ENCODE measurements at places on chromosomes 12 and 14. TPM values are rescaled to one million over a fixed set of nuclear protein-coding genes. Genes with fewer than 3 reads are reported as not detected.

Gene BCL11B
- 96.3 TPM for total RNA-seq

Gene RFX4
- not detected for total RNA-seq

Gene ZC2HC1C
- total RNA-seq, result not detected

Gene HRK
- total RNA-seq, result not detected

Gene RILPL1
- total RNA-seq, result 1.5 TPM

Gene ZNF385A
- 6.7 TPM for total RNA-seq

DNA sequence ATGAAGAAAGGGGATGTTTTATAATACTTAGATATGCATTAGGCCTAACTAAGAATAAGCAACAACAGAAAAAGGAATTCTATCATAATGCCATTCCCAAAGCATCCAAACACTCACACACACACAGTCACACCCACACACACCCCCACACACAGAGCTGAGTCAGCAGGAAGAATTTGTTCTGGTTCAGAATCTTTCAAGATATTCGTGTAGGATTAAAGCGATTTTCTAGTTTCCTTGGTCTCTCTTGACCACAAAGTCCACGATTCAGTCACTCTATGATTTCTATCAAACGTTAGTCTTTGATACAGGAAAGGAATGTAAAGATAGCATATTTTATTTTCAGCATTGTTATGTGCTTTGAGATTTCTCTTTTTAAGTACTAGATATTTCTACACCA is 382.6 kb upstream of the DCN start:
- H3K4me3 ChIP-seq, result no peak overlapping the region
- H3K4me1 ChIP-seq, result no peaks in the 10 kb centered on the region

DNA sequence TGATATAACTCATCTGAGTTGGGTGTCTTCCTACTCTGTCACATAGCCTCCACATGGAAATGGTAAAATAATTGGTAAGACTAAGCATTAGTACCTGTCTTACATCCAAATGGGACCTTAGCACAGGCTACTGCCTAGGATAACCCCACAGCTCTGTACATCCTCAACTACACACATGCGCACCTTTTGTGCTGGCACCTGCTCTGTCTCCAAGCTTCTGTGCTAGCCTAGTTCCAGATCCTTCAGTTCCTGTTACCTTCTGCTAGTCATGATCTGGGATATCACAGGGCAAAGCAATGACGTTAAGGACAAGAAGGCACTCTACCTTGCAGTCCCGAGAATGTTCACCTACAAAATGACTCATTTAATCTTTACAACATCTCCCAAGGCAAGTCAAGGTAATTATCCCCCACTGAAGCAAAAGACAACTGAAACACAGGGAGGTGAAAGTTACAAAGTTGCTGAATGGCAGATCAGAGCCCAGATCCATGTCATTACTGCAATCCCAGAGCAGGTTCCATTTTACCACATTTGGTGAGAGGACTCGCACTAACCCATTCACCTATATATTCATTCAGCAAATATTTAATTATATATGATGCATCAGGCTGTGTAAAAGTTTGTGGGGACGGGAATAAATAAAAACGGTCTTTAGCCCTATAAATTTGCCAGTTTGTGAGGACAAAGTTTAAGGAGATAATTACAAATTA is 61.7 kb downstream of the PPM1H start:
- H3K27ac ChIP-seq, result no peak overlapping the region
- no peaks in the 10 kb centered on the region for H3K36me3 ChIP-seq
- no peak for DNase-seq
- H3K4me1 ChIP-seq, result no peaks in the 10 kb centered on the region
- H3K4me3 ChIP-seq, result no peak overlapping the region

DNA sequence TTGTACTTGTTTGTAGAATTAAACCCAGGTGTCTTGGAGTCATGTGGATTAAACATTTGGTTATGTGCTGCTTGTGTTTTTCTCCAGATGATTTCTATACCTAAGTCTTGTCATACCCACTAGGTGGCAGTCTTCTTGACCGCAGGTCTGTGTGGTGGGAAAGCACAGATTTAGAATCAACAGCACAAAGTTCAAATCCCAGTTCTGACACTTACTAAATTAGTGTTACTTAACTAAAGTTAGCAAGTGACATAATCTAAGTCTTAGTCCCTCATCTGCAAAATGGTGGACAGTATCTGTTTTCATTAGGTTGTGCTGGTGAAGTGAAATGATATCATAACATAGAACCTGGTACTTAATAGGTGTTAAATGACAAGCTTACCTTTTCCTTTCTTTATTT is 151.0 kb upstream of the ARHGAP5 start:
- H3K27me3 ChIP-seq, result no peaks in the 10 kb centered on the region
- H3K4me1 ChIP-seq, result no peaks in the 10 kb centered on the region
- no peak overlapping the region for H3K27ac ChIP-seq
- no peaks in the 10 kb centered on the region for H3K36me3 ChIP-seq

DNA sequence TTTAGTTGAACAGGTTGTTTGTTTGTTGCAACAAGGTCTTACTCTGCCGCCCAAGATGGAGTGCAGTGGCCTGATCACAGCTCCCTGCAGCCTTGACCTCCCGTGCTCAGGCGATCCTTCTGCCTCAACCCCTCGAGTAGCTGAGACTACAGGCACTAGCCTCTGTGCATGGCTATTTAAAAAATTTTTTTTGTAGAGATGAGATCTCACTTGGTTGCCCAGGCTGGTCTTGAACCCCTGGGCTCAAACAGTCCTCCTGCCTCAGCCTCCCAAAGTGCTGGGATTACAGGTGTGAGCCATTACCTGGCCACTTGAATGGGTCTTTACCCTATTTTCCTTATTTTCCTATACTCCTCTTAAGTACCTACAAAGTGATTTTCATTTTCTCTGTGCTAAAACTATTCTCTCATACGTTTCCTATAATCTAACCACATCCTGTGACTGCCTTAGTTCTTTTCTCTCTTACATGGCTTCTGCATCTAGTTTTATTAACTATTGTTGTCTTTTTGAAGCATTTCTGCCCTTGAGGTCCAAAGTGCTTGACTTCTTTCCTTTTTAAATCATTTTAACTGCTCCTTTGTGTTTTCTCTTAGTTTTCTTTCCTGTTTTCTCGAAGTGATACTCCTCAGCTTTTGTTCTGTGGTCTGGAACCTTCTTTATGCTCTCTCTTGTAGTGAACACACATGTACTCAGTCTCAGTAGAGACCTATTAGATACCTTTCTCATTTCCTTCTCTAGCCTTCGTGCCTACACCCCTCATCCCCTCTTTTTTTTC is 14.1 kb downstream of the GPX2 start:
- no peaks in the 10 kb centered on the region for H3K27me3 ChIP-seq
- H3K4me1 ChIP-seq, result peaks cover 68% of the 10 kb centered on the region
- peak overlapping the region; percentile 16 for H3K4me3 ChIP-seq
- peak overlapping the region; percentile 67 for H3K27ac ChIP-seq
- peaks cover 8% of the 10 kb centered on the region for H3K36me3 ChIP-seq
- DNase-seq, result peak; percentile 68

- no peak overlapping the region for H3K4me3 ChIP-seq
- H3K27ac ChIP-seq, result no peak overlapping the region
- H3K4me1 ChIP-seq, result no peaks in the 10 kb centered on the region
- H3K27me3 ChIP-seq, result no peaks in the 10 kb centered on the region
- no peaks in the 10 kb centered on the region for H3K36me3 ChIP-seq
Observed at GRCh38 chr12:100799770-100800169, 5.2 kb downstream of the ANO4 start.

DNA sequence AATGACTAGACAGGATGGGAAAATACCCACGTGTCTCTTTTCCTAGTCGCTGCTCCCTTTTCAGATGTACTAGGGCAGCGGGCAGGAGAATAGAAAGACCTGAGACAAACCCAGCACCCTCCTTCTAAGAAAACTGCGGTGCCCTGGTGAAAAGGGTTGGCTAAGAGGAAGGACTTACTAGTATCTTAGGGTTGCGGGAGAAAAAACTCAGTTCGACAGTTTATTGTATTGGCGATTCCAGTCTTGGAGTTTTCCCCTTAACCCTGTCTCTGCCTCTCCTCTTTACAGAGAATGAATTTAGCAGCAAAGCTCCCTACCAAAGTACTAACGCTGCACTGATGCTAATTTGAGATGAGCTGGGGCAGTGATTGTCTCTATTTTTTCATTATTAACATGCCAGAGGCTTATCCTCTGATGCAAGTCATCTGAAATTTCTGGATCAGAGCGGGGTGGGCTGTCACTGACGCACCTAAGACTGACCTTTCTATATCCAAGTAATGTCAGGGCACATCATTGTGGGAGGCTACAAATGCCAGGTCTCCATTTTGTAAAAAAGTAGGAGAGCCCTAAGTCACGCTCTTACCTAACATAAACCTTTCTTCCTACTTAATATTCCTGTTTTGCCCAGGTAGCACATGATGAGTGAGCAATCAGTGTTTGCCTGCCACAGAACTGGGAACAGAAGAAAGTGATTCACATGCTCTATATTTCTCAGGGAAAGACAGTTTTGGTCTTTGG is 916 bp upstream of the PAWR start:
- H3K27me3 ChIP-seq, result peaks cover 5% of the 10 kb centered on the region
- no peak overlapping the region for H3K27ac ChIP-seq
- no peak overlapping the region for H3K4me3 ChIP-seq
- no peak for DNase-seq
- H3K36me3 ChIP-seq, result no peaks in the 10 kb centered on the region

GRCh38 chr12:68086019-68086603 is 73.4 kb downstream of the IFNG start:
- no peak overlapping the region for H3K4me3 ChIP-seq
- no peak for DNase-seq
- no peaks in the 10 kb centered on the region for H3K36me3 ChIP-seq
- H3K4me1 ChIP-seq, result no peaks in the 10 kb centered on the region
- H3K27me3 ChIP-seq, result no peaks in the 10 kb centered on the region

DNA sequence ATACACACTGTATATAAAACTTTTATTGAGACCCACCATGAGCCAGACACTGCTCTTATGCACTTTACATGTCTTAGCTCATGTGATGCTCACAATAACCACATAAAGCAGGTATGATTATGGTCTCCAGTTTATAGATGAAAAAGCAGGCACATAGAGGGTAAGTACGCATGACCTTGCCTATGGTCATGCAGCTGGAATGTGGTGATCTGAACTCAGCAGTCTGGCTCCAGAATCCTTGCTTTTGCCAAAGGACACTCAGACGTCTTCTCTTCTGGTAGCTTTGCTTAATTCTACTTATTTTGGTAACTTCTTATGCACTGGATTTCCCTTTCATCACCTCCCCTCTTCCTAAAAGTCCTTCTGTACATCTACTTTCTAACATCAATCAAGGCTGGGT is 103.3 kb upstream of the CRY1 start:
- no peaks in the 10 kb centered on the region for H3K36me3 ChIP-seq
- no peak overlapping the region for H3K4me3 ChIP-seq
- no peak for DNase-seq
- H3K27ac ChIP-seq, result no peak overlapping the region
- H3K4me1 ChIP-seq, result no peaks in the 10 kb centered on the region

GRCh38 chr14:57060276-57060955 is 208.3 kb downstream of the EXOC5 start:
- no peak overlapping the region for H3K4me3 ChIP-seq
- H3K27ac ChIP-seq, result no peak overlapping the region
- H3K36me3 ChIP-seq, result no peaks in the 10 kb centered on the region

DNA sequence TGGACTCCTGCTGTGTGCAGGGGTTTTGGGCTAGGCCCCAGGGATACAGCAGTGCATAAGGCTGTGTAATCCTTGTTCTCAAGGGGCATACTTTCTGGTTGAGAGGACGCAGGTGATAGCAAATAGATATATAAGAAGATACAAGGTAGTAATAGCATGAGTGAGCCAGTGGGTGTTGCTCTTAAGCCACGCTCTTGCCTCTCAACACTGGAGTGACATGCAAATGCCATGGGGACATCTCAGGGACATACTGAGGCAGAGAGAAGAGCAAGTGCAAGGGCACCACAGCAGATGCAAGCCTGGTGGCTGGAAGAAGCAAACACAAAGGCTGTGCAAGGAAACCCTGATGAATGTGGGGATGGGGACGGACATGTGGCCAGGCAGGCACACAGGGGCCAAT is 223.3 kb downstream of the CHST11 start:
- H3K36me3 ChIP-seq, result no peaks in the 10 kb centered on the region
- no peak overlapping the region for H3K27ac ChIP-seq
- no peaks in the 10 kb centered on the region for H3K27me3 ChIP-seq
- H3K4me1 ChIP-seq, result peaks cover 46% of the 10 kb centered on the region
- peak; percentile 30 for DNase-seq
- H3K4me3 ChIP-seq, result no peak overlapping the region

DNA sequence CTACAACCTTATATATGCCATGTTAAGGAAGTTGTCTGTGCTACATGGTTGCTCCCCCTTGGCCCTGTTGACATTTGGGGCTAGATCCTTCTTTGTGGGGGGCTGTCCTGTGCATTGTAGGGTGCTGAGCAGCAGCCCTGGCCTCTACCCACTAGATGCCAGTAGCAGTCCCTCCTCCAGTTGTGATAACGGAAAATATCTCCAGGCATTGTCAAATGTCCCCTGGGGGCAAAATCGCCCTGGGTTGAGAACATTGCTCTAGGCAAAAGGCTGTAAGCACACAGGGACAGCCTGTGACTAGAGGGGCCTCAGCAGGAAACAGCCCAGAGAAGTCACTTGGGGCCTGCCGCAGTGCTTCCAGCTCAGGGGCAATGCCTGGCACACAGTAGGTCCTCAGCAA is 1100.3 kb downstream of the BCL11B start:
- H3K4me1 ChIP-seq, result peaks cover 99% of the 10 kb centered on the region
- peak overlapping the region; percentile 81 for H3K27ac ChIP-seq
- H3K27me3 ChIP-seq, result no peaks in the 10 kb centered on the region
- H3K36me3 ChIP-seq, result no peaks in the 10 kb centered on the region

GRCh38 chr12:55847033-55847432 is 4.3 kb upstream of the MMP19 start:
- no peak overlapping the region for H3K27ac ChIP-seq
- no peaks in the 10 kb centered on the region for H3K36me3 ChIP-seq
- H3K4me1 ChIP-seq, result no peaks in the 10 kb centered on the region
- no peak overlapping the region for H3K4me3 ChIP-seq
- no peak for DNase-seq

DNA sequence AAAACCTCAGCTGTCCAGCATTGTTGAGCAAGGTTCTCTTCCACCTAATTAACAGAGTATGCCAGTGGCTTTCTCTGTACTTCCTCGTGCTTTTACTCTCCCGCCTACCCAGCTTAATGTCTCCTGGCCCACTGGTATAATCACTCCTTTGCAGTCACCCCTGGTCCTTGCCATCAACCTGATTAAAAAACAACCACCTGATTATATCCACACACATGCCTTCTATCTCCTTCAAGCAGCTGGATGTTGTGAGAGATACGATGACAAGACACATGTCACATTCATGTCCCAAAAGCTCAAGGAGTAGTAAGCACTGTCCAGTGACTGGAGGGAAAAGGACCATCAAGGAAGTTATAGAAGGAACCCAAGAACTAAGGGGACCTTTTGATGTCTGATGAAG is 241.3 kb upstream of the GRIP1 start:
- H3K4me1 ChIP-seq, result no peaks in the 10 kb centered on the region
- DNase-seq, result no peak
- no peaks in the 10 kb centered on the region for H3K36me3 ChIP-seq
- H3K27ac ChIP-seq, result no peak overlapping the region
- H3K27me3 ChIP-seq, result no peaks in the 10 kb centered on the region

DNA sequence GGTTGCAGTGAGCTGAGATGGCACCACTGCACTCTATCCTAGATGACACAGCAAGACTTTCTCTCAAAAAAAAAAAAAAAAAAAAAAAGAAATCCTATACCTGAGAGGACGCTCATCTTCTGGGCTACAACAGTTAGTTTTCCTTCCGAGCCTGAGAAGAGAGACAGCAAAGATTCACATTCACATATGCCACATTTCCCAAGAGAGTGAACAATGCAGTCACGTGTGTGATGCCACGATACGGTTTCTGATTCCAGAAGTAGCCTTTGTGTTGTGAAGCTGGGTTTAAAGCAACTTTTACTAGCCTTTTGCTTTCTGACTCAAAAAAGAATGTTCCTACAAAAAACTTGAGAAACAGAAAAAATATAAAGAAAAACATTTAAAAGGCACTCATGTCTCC is 19.5 kb downstream of the GCN1 start:
- H3K4me3 ChIP-seq, result no peak overlapping the region
- H3K36me3 ChIP-seq, result peaks cover 38% of the 10 kb centered on the region
- H3K4me1 ChIP-seq, result no peaks in the 10 kb centered on the region
- no peak overlapping the region for H3K27ac ChIP-seq
- no peak for DNase-seq

All from naive thymus-derived CD4-positive, alpha-beta T cell (primary cell).